ENCODE measurements at places on chromosomes 4 and X. TPM values are rescaled to one million over a fixed set of nuclear protein-coding genes. Genes with fewer than 3 reads are reported as not detected.

Gene SERTM2
- total RNA-seq, result under 0.01 TPM

Gene RBM46
- not detected for total RNA-seq

Gene ZNF711
- 103 TPM for total RNA-seq

Gene KLHL4
- total RNA-seq, result 36.1 TPM

Gene CXorf49
- not detected for total RNA-seq

Gene CT45A10
- total RNA-seq, result not detected

Gene PGRMC1
- 146 TPM for total RNA-seq

Gene FRMPD4
- total RNA-seq, result 32.2 TPM

Gene FBXL5
- 142 TPM for total RNA-seq

Gene MSX1
- total RNA-seq, result 2.2 TPM

Gene ARR3
- not detected for total RNA-seq

Gene XAGE1A
- not detected for total RNA-seq

Gene PAGE2B
- total RNA-seq, result not detected

Gene EDNRA
- 5.4 TPM for total RNA-seq

Gene SUPT20HL1
- not detected for total RNA-seq

Gene VEGFC
- total RNA-seq, result 2.2 TPM

Gene TLR2
- total RNA-seq, result 1.2 TPM

Gene USP26
- total RNA-seq, result not detected

Gene SRPX2
- total RNA-seq, result 1.2 TPM

Gene ATOH1
- not detected for total RNA-seq

Gene UGT2B10
- total RNA-seq, result not detected

Gene TCEAL1
- 36.9 TPM for total RNA-seq

Gene C4orf50
- total RNA-seq, result 11.3 TPM

Gene SPACA5
- total RNA-seq, result 0.25 TPM

Gene GAGE12E
- total RNA-seq, result not detected
